Left renal pelvis (tissue), 4 donors: ENCODE measurements at places on chromosomes 4 and X.

GRCh38 chrX:69232945-69233344, 67.7 kb upstream of the PJA1 start:
- no peak for DNase-seq

DNA sequence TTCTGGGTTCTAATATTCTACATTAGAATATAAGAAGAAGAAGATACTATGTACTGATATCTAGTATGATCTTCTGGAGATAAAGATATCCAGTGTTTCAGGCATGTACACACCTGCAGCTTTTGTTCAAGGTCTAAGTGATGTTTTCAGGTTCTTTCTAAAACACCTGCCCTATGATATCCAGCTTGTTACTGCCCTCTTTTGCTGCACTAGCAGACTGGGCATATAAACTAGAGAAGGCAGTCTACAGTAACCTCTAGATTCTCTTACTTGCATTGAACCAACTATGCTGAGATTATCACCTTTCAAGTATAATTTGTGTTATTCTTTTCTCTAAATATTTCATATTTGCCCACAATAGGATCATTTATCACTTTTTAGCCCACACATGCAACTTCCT, 1.9 kb upstream of the FRYL start:
- DNase-seq, result no peak

DNA sequence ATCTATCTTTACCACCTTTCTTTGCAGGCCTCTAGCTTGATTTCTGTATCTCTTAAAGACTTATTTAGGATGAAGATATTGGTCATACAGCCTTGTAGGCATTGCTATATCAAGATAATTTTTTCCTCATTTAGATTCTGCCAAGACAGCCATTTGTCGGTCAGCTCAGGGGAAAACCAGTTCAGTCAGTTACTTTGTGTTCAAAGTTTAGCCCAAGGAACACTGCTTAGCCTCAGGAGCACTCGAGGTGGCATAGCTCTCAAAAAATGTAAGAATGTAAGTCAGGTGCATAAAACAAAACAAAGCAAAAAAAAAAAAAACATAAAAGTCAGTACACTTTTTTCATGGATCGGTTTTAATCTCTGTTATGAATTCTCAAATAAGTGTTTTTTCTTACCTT, 43.4 kb downstream of the NRK start:
- DNase-seq, result no peak

DNA sequence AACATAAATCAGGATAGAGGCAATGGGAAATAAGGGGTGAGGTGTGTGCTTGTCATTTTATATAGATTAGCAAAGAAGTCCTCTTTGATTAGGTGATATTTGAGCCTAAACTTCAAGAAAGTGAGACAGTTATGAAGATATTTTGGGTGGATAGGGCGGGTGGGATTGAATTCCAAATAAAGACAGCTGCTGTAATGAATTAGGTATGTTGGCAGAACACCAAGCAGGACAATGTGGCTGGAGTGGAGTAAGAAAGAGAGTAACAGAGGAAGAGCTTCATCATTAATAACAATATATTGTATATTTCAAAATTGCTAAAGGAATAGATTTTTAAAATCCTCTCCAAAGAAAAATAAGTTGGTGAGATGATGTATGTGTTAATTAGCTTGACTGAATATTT, 91.0 kb upstream of the CENPE start:
- DNase-seq, result no peak

- DNase-seq, result no peak
These were observed 213.2 kb downstream of the CAMK2D start for GRCh38 chr4:113548303-113548702.

- no peak for DNase-seq
These were observed 22.7 kb downstream of the CXCL1 start for GRCh38 chr4:73891739-73892405.

GRCh38 chr4:92406488-92406887, 102.7 kb downstream of the GRID2 start:
- no peak for DNase-seq

- no peak for DNase-seq
These were observed 45.5 kb downstream of the FAM9B start for GRCh38 chrX:8988446-8988845.

GRCh38 chrX:154357205-154357604, 17.2 kb downstream of the FLNA start:
- DNase-seq, result no peak

DNA sequence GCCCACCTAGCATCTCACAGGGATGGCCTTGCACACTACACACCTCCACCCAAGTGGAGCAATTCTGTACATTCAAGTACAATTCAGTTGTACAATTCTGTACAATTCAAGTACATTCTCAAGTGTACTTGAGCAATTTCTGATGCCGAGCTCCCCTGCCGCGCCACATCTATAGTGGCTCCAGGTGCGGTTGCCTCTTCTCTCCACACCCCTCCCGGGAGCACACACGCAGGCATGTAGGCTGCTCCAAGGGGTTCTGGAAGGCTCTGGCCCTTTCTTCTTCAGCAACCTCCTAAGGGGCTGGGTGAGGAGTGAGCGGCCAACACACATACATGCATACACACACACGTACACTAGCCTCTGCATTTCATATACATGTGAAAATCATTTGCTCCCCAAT, 18.9 kb upstream of the DUSP9 start:
- no peak for DNase-seq

- DNase-seq, result no peak
These were observed 6.3 kb upstream of the FAM200B start for GRCh38 chr4:15675356-15675755.

- DNase-seq, result no peak
These were observed 24.7 kb downstream of the NAT8L start for GRCh38 chr4:2083826-2084160.

DNA sequence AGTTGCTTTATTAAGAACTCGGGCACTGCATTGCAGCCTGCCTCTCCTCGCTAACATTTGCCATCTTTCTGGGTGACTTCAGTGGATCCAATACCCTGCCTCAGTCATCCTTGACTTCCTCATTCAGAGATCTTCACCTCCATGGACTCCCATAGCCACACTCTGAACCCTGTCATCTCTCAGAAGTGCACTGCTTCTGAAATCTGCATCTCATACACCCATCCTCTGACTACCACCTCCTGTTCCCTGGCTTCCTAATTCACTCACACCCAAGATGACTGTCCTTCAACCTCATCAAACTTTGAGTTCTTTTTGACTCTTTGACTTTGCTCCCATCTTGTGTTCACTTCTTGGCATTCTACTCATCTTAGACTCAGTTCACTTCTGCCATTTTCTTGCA, 25.3 kb upstream of the CYBB start:
- no peak for DNase-seq
